Neuronal stem cell (in vitro differentiated cells): ENCODE measurements at places on chromosomes 7 and 10.

DNA sequence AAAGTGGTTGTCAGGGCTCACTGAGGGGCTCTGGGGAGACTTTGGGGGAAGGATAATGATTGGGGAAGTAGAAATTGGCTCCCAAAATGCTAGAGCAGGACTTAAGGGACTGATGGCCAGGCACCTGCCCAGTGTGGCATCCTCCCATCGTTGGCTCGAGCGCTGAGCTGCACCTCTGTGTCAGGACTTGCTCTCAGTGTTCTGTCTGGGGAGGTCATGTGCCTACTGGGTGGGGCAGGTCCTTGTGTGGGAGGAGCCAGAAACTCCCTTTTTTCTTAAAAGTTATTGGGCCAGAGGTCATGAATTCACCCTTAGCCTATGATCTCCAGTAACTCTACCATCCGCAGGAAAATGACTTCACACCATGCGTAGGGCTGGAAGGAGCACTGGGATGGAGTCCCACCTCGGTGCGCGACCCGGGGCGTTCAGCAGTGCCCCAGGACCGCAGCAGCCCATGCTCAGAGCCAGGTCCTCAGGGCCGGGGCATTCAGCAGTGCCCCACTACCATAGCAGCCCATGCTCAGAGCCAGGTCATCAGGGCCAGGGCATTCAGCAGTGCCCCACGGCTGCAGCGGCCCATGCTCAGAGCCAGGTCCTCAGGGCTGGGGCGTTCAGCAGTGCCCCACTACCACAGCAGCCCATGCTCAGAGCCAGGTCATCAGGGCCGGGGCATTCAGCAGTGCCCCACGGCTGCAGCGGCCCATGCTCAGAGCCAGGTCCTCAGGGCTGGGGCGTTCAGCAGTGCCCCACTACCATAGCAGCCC is 221.9 kb downstream of the EBF3 start:
- no peaks in the 10 kb centered on the region for H3K36me3 ChIP-seq
- H3K27me3 ChIP-seq: no peaks in the 10 kb centered on the region
- no peaks in the 10 kb centered on the region for H3K4me1 ChIP-seq
- no peak overlapping the region for H3K4me3 ChIP-seq

GRCh38 chr7:85456254-85456653 is 269.4 kb upstream of the SEMA3D start:
- H3K4me1 ChIP-seq: no peaks in the 10 kb centered on the region
- H3K4me3 ChIP-seq: no peak overlapping the region
- H3K27ac ChIP-seq: no peak overlapping the region
- H3K27me3 ChIP-seq: no peaks in the 10 kb centered on the region

GRCh38 chr7:115499956-115500355 is 530.6 kb downstream of the TFEC start:
- H3K4me1 ChIP-seq: no peaks in the 10 kb centered on the region
- no peak overlapping the region for H3K4me3 ChIP-seq
- no peaks in the 10 kb centered on the region for H3K27me3 ChIP-seq

DNA sequence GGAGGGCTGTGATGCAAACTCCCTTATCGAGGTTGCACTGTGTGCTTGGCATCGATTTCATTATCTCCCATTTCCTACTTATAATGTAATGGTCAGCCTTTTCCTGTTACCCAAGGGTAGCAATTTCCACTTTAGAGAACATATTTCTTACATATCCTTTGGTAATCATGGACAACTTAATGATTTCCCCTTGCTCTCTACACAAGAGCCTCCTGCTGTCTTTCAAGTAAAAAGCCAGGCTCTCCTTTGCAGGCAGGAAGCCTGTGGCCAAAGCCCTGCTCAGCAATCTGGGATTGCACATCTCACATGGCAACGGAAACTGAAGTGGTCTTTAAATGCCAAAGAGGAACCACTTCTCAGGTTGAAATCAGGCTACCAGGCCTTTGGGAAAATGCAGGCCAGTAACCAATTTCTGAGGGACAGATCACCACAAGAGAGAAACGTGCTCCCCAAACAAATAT is 86.7 kb upstream of the IKZF1 start:
- H3K4me3 ChIP-seq: no peak overlapping the region
- H3K27me3 ChIP-seq: peaks cover 2% of the 10 kb centered on the region
- H3K4me1 ChIP-seq: no peaks in the 10 kb centered on the region
- no peaks in the 10 kb centered on the region for H3K36me3 ChIP-seq
- no peak overlapping the region for H3K27ac ChIP-seq

DNA sequence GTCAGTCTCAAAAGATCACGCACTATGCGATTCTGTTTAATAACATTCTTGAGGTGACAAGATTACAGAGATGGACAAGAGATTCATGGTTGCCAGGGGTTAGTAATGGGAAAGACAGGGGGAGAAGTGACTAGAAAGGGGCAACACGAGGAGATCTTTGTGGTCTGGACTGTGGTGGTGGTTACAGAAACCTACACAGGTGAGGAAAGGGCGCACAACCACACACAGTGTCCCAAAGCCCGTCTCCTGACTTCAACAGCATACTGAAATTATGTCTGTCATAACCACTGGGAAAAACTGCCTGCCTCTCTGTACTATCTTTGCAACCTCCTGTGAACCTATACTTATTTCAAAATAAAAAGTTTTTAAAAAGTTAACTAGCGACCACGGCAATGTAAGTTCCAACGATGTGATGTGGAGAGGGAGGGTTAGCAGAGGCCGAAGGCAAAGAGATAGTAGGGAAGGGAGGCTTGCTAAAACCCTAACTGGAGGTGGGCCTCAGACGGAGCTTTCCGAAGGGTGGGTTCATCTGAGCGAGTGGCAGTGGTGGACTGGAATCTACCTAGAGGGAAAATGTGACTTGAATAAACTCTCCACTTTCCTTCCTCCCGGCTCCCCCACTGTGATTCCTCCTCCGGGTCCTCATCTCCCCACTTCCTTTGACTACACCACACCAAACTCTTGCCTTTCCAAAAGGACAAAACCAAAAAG is 43.7 kb downstream of the GNA12 start:
- no peak overlapping the region for H3K27ac ChIP-seq
- H3K4me3 ChIP-seq: no peak overlapping the region
- H3K4me1 ChIP-seq: peaks cover 3% of the 10 kb centered on the region
- DNase-seq: no peak
